ENCODE measurements at places on chromosomes 3 and 15.

GRCh38 chr3:145370870-145371269, 790.1 kb downstream of the PLOD2 start:
- DNase-seq, result no peak

DNA sequence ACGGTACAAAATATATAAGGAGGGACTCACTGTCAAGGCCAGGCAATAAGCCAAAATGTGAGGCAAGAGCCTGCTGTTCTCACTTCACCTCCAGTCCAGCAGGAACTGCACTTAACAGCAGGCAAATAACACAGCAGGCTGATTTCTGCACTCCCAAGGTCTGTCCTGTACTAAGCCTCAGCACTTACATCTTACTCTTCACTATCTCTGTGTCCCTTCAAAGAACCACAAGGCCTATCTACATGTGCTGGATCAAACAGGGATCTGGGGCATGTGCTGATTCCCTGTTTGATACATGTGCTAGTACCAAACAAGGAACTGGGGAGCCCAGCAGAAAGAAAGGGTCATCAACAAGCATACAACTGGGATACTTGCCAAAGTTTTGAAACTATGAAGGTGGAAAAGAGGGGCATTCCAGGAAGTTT, 22.2 kb downstream of the UACA start:
- DNase-seq, result no peak

DNA sequence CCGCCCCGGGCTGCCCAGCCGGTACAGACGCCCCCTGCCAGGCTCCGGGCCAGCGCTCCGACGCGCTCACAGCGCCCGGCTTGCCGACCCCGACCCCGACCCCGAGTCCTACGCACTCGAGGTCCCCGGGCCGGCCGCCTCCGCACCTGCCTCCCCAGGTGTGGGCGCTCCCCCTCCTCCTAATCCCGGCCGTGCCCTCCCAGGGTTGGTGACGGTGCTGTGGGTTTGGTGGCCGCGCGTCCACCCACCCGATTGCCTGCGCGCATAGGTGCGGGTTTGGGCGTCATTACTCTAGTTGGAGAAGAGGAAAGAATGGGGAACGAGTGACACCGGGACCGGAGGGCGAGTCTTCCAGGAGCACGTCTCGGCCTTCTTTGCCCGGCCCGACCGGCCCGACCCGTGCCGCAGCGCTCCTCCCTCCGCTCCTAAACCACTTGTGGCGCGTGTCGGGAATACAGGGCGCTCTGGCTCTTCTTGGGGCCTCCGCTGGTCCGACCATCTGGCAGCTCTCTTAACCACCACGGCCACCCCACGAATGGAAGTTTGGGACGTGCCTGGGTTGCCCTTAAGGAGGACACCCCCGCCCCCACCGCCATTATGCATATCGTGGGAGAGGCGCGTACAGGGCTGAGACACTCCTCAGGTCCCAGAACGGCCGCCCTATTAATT, 810 bp upstream of the THRB start:
- DNase-seq, result no peak

GRCh38 chr3:104805042-104805441, 561.7 kb upstream of the ALCAM start:
- no peak for DNase-seq

DNA sequence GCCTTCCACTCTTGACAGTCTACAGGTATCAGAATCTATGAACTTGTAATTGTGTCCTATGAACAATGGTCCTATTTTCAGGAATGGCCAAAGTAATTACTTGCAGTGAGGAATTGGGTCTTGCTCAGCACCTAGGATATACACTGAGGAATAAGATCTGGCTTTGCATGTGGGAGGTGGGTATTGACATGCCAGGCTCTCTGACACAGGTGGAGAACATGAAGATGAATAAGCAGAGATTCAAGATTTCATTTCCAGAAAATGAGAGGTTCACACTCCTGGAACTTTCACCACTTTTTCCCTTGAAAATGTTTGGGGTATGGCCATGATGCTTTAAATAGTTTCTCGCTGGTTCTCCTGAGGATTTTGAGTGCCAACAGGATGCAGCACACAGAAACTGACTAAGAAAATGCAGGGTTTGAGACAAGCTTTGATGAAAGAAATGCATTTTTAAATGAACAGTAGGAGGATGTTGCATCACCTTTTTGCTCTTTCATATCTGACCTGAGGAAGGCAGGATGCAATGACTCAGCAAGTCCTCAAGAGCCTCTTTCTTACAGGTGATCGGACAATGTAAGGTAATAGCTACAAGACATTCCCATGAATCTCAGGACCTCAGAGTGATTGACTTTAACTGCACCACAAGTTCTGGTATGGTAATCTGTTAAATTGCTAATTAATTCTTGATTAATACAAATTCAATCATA, 3.7 kb downstream of the HRG start:
- no peak for DNase-seq

GRCh38 chr3:185649414-185649813, 63.3 kb downstream of the SENP2 start:
- no peak for DNase-seq

DNA sequence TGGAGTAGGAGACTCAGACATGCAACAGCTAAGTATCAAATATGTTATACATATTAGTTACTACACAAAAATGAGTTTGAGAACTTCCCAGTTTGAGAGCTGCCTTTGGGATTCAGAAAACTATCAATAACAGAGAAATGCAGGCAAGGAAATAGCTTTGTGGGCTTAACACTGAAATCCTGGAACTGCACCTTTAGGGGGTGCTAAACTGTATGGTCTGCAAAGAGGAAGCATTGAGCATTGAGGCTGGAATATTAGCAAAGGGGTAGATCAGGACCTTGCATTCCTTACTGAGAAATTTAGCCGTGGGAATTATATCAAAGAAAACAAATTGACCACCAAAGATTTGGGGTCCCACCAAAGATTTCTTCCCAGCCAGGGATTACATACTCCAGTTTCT, 580.0 kb downstream of the ZNF385D start:
- no peak for DNase-seq

Measured in esophagus squamous epithelium (tissue), 5 donors.